ENCODE measurements at places on chromosomes 12 and 14.

GRCh38 chr12:108738170-108738569 is 6.9 kb upstream of the CORO1C start:
- DNase-seq, result no peak

- DNase-seq, result no peak
Measured at GRCh38 chr12:19933924-19934323, 434.4 kb upstream of the PDE3A start.

- no peak for DNase-seq
Measured at GRCh38 chr12:116590561-116590960, 31.4 kb downstream of the MAP1LC3B2 start.

DNA sequence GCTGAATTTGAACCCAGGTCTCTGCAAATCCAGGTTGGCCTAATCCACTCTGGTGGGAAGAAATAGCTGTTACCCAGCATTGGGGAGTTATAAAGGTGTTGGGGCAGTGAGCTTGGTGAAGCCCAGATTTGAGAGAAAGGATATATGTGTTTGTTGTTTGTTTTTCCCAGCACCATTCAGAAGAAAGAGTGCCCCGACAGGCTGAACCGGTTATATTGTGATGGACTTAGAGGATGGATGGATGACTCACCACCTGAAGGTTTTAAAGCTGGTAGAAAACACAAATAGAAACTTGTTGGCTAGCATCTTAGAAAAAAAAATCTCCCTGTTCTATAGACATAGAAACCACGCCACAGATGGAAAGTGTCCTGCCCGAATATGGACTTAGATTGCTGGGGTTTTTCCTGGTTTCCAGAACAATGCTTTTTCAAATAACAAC is 404.6 kb downstream of the MED13L start:
- DNase-seq, result no peak
